ENCODE measurements at places on chromosomes 2 and 18.

- DNase-seq: no peak
These were observed 459.8 kb downstream of the METTL4 start for GRCh38 chr18:2111456-2111855.

DNA sequence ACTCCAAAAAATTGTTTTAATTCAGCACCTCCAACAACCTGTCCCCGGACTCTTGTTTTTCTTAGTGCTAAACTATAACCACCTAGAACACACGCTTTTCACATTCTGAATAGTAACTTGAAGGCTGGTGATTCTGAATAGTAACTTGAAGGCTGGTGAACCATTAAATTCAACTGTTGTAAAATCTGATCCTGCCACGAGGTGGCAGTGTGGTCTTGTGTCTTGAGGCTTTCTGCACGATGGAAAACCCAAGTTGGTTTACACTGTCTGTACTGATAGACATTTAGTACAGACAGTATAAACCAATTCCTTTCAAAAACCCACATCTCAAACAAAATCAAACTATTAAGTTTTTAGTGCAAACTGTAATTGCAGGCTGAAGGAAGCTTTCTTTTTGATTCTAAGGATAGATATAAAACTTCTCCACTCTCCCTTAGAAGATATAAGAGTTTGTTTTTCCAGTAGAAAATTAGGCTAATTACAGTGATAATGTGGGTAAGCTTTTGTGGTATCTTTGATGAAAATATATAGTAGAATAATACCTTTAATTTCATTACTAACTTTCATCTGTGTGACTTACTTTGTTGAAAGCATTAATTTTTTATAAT lies 57.6 kb downstream of the VAPA start:
- DNase-seq: peak; percentile 17

DNA sequence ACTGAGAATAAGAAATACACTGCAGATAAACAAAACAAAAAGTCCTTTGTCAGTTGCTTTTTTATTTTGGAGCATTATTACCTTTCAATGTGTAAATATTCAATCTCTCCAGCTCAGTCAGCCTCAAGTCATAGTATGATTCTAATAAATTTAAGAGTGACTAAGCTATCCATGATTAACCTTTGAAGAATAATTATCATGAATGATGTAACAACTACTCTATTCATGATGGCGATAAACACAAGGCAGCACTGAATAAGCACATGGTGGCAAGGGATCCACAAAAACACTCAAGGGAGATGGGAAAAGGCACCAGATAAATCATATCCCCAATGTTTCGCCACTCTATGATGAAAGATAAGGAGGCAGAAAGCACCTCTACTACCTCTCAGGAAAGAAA lies 67.0 kb downstream of the MAP4K3 start:
- DNase-seq: no peak

DNA sequence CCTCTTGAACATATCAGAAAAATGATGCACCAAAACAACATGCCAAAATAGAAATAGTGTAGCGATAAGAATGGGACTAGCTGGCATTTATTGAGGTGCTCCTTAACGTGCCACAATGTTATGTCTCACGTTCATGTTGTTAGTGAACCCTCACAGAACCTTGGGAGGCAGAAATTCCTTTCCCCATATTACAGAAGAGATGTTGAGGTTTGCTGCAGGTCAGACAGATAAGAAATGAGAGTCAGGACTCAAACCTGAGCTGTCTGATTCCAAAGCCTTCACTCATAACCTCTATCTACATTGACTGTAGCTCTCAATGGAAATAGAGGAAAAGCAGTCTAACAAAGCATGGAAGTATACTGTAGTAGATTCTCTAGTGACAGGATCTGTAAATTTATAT lies 163.3 kb upstream of the STK17B start:
- DNase-seq: no peak

- no peak for DNase-seq
These were observed 334.7 kb downstream of the EIPR1 start for GRCh38 chr2:3042601-3043585.

DNA sequence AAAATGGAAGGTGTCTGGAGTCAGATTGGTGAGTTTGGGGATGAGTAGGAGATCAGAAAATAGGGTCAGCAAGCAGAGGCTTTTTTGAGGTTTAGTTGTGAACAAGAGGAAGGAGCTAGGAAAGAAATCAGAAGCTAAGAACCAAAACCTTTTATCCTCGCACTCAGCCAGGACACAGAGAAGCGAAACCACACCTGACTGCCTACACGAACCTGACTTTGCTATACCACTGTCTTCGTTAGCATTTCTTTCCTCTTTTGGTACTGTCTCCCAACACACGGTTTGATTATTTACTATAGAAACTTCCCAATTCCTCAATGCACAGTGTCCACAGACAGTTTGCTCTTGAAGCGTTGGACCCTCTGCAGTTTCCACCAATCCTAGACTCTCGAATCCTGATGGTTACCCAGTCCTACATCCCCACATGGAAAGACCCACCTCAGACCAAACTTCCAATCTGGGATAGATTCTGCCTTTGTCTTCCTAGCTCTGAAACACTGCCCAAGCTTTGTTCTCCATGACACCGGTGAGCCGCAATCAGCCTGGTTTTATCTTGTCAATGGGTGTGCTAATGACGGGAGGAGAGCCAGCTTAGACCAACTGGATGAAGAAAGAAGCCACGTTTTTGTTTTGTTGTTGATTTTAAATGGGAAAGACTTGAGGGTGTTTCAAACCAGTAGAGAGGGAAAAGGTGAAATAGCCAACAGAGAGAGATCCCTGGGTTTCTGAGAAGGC lies 137.4 kb downstream of the CABLES1 start:
- no peak for DNase-seq

DNA sequence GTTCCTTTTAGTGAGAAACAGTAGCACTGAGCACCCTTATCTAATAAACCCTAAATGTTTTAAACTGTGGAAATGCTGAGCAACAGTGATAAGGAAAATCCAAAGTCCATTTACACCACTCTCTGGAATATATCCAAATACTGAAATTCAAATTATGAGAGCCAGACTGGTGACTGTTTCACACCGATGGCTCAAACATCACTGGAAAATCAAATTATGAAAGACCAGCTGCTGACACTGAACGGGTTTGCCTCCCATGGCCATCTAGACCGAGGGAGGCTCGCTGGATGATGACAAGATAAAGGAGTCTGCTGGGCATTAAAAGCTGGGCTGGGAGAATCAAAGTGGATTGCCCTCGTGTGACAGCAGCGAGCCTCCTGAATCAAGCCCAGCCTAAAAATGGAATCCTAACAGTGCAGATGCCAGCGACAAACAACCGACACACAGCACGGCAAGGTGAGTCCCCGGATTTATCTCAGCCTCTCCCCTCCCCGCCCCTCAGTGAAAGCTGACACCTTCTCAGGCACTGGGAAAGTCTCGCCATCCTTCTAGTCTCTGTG lies 30.3 kb downstream of the SERPINE2 start:
- DNase-seq: no peak

DNA sequence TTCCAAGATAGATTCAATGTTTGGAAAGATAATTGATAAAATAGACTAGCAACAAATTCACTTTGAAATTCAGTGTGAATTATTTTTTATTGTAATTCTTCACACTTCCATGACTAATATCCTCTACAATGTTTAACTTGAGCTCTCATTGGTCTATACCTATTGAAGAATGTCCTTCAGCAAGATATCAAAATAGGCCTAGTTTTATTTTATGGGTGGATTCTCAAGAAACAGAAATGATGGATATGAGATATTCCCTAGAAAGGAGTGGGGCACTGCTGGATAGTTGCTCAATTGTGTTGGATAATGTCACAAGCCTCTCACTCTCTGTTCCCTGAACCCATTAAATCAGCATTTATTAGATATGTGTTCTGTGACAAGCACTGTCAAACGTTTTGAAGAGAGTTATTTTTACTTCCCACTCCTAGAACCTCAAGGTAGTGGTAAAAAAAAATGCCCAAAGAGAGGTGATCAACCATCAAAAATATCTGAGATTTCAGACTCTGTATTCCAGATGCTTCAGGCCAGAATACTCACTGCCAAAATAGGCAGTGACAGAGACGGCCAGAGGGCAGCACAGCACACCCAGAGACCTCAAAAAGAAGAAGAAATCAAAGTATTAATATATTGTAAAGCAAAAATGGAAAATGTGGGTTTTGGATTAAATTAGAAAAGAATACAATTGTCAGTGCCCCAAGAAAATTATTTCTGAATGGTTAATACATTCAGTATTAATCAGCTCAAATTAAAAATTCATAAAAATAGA lies 87.5 kb downstream of the TRIB2 start:
- no peak for DNase-seq

- no peak for DNase-seq
These were observed at the start of gene B4GALT6 for GRCh38 chr18:31684279-31685096. B4GALT6 (minus strand) TSS chr18:31684581; CDS start chr18:31684426, 155 bp downstream.

- no peak for DNase-seq
These were observed 65.9 kb downstream of the KCNF1 start for GRCh38 chr2:10977621-10978020.

- no peak for DNase-seq
These were observed 88.4 kb downstream of the NYAP2 start for GRCh38 chr2:225487878-225488416.

DNA sequence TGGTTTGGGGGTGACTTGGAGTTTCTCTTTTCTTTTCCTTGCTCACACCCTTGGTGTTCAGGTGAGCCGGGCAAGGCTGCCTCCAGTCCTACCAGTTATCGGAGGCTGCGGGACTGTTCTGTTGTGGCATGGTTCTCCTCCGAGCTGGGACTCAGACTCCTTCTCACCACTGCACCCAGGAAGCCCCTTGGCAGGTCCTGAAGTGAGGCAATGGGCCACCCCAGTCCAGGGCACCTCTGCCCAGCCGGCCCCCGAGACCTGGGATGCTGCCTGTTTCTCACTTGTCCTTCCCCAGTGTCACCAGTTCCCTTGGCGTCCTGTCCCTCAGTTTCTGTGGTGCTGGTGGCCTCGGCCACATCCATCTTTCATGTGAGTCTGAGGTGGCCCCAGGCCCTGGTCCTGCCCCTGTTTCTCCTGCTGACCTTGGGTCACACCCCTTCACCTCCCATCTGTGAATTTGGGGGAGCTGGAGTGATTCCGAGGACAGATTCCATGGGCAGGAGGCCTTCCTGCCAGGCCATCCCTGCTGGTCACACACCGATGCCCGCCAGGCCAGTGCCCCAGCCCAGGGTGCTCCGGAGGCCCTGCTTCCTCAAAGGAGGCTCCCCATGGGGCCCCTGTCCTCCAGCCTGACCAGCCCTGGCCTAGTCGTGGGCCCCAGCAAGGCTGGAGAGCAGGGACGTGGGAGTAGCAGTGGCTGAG lies 6.6 kb upstream of the KLHL30 start:
- DNase-seq: no peak

DNA sequence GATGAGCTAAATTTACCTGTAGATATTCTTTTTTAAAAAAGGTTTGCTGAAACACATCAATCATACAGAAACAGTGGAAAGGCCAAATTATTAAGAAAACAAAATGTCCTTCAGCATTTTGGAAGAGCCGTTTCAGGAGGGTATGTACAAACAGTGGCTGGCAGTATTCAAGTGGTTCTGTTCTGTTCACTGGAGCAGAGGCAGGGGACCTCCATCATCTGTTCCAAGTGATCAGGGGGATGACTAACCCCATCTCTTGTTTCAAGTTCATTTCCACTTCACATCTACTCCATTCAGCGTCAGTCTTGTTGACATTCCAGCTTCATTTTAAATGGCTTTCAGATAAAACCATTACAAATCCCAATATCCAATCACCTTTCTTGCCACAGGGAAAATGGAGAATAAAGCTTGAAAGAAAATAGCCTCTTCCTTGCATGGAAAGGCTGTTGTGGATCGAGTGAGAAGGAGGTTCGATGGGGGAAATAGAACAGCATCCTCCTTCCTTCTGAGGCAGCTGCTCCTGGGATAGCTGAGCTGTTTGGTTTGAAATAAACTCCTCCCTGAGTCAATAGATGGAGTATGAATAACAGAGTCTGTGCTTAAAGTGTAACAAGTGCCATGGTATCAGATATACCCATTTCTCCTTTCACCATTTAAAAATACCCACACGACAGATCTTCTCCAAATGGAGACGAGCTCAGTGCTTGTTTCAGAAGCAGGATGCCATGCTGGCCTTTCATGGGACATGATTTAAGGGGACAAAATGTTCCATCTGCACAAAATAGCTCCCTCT lies 63.7 kb upstream of the OTOF start:
- DNase-seq: no peak

- no peak for DNase-seq
These were observed 82.2 kb downstream of the KLF7 start for GRCh38 chr2:207083361-207084110.

GRCh38 chr18:58612315-58613055 lies 16.4 kb downstream of the ALPK2 start:
- DNase-seq: no peak

All from stimulated activated CD8-positive, alpha-beta memory T cell treated with anti-CD3 and anti-CD28 coated beads, Interleukin-4, amount 100 ng/mL, for 1 hour (primary cell).